Stimulated activated CD8-positive, alpha-beta memory T cell treated with anti-CD3 and anti-CD28 coated beads, Interleukin-4, amount 100 ng/mL, for 1 hour (primary cell): ENCODE measurements at places on chromosomes 2 and 18.

DNA sequence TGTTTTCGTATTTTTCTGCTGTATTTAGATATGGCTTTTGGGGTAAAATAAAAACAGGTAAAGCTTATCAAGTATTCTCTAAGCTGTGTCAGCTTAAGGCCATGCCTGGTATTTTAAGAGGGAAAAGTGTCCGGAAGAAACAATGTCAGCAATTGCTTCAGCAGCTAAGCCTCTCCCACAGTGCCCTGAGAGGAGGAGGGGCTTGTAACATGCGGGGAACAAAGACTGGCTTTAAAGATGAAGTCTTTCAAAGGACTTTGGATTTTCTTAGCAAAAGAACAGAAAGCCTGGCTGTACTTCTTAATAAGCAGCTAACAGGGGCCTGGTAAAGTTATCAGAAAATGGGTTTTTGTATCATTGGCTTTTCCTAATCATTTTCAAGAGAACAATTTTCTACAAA, 102.8 kb downstream of the PXDN start:
- DNase-seq, result no peak

DNA sequence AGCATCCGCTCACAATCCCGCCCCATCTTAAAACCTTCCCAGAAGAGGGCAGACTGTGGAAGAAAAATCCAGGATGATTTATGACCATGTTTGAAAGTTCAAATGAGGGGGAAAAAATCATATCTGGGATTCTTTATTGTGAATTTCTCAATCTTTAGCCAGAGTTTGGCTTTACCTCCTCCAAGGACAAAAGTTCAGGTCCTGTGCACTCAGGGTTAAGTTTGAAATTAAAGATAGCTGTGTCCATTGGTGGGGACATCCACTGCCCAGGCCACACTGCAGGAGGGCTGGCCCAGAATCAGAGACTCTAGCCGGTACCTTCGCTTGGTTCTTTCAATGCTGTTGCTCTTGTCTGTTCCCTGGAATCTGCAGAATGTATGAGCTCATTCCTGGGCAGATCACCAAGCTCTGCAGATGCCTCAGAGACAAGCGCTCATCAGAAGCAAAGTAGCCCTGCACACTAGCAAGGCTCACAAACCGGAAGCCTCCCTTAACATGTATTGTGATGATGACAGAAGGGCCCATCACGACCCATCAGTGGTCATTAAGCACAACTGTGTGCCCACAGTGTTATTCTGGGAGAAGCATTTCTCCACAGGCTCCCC, 375.3 kb upstream of the KLHL29 start:
- DNase-seq, result no peak

GRCh38 chr18:59159986-59160385, 20.3 kb downstream of the SEC11C start:
- no peak for DNase-seq

GRCh38 chr2:212893216-212893615, 258.2 kb downstream of the IKZF2 start:
- no peak for DNase-seq

- DNase-seq, result no peak
These were observed 30.4 kb downstream of the HYCC2 start for GRCh38 chr2:201040867-201041628.
